ENCODE measurements at places on chromosomes 3 and 15.

- no peak for DNase-seq
Observed at GRCh38 chr3:146387566-146387965, 81.8 kb downstream of the PLSCR2 start.

DNA sequence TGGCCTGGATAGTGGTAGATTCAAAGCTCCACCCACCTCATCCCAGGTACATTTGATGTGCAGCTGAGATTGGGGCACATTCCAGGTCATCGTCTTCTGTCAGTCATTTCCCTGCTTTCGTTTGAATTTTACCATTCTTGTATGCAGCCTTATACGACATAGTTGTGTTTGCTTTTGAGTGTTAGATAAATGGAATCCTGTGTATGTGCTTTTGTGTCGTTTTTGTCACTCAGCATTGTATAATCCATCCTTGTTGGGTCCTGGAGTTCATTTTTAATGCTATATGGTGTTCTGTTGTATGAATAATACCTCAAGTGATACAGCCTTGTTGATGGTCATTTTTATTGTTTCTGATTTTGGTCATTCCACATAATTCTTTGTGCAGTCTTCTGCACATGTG, 7.3 kb downstream of the RCCD1 start:
- DNase-seq = no peak

DNA sequence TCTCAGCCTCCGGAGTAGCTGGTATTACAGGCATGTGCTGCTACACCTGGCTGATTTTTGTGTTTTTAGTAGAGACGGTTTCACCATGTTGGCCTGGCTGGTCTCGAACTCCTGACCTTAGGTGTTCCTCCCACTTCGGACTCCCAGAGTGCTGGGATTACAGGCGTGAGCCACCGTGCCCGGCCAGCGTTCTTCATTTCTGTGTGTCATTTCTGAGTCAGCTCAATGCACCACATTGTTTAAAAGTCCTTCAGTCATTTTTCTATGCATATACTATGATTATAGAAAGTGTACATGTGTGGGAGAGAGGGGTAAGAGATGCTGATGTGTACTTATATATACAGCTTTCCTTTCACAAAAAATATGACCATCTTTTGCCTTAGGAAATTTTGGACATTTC, 2.1 kb downstream of the QTRT2 start:
- no peak for DNase-seq

DNA sequence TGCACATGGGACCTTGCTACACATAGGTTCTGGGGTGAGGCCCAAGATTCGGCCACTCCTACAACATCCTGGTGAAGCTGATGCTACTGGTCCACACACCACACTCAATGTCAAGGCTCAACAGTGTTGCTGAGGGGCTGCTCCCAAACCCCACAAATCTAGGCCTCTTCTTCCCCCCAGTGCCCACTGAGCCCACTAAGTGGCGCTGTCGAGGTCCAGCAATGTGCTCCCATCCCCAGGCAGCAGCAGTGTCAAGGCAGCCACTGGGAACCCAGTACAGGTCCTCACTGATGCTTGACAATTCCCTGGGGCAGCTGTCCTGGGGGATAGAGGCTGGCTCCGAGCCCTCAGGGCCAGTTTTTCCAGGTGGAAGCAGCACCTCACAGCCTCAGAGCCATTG, 21.5 kb downstream of the SCN5A start:
- no peak for DNase-seq

- DNase-seq = no peak
Observed at GRCh38 chr15:33729653-33730052, 238.6 kb upstream of the CHRM5 start.

DNA sequence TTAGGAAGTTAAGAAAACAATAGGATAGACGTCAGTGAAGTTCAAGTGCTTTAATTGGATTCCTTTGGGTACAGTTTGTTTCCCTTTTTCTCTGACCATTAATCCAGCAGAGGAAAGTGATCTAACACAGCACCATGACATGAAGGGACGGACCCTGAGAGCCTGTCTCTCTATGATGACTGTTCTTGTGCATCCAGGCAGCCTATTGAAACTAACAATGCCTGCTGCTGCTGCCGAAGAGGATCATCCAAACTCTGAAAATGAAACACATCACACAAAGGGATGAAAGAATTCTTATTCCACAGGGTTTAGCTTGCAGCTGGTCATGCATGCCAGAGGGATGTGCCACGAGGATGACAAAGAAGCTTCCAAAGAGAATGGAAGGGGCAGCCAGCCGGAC, 75.5 kb downstream of the ZBTB20 start:
- no peak for DNase-seq

DNA sequence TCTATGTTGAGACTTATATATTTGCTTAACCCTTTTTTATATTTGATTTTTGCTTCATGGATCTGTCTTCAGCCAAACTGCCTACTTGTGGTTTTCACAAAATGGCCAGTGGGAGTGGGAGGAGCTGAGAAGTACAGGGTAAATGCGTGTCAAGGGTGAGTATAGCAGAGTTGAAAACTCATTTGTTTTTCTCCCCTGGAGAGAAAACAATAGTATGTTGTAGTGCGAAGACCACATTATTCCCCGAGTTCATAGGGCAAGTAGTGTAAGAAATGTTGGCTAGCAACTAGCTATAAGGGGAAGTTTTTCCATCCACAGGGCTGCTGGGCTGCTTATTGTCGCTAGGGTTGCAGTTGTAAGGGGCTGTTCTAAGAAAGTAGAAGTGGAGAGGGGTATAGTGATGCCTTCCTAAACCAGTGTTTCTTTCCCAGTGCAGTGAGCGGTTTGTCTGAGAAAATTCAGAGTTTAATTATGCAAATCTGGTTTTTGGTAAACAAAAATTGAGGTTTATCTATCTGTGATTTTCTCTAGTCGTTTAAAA, 153.8 kb upstream of the AZI2 start:
- no peak for DNase-seq

DNA sequence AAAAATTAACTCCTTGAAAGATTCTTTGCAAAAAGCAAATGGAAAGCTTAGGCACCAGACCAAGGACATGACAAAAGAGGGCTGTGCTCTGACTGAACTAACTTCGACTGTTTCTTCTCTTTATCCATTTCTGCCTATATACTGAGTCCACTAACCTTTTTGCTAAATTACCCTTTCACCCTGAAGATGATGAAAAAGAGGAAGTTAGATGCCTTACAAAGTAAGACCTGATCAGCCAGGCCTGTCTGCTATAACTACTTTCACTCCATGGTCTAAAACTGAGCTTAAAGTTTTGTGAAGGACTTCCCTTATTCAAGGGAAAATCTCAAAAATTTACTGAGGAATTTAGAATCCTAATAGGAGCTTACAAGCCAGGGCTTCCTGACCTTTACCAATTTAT, 6.2 kb upstream of the IGSF10 start:
- DNase-seq = no peak

DNA sequence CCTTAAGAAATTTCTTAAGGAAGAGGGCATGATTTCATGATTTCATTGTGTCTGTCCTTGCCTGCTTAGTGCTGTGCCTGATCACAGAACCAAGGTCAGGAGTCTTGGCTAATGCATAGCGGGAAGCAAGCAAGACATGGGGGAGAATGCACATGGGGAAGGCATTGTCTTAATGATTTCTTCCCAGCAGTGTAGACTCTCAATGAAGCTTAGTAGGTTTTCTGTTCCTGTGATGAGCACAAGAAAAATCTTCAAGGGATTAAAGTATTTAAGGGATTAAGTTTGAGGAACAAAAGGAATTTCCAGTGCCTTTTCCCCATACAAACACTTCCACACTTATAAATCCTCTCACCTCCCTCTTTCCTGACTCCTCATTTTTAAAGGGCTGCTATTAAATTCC, 46.9 kb upstream of the SEMA6D start:
- no peak for DNase-seq

DNA sequence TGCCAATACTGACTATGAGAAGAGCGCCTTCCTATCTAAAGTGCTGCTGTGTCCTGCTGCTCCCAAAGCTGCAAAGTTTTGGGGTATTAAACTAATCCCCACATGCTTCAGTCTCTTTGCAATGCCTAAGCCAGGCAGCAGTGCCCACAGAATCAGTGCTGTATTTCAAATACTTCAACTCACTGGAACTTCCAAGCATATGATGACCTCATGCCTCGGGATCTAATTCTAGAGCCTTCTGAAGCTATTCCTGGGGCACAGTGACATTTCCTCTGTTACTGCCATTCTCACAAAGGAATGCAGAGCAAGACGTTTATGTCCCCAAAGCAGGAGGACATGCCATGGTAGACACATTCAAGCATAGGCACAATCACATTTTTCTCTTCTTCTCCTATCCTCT, 78.5 kb downstream of the CD200 start:
- no peak for DNase-seq

- DNase-seq = no peak
Observed at GRCh38 chr3:30113906-30114305, 492.5 kb upstream of the TGFBR2 start.

- no peak for DNase-seq
Observed at GRCh38 chr3:31294430-31295149, 238.1 kb upstream of the STT3B start.

- DNase-seq = no peak
Observed at GRCh38 chr15:69627548-69628158, 175.0 kb downstream of the RPLP1 start.

GRCh38 chr3:169196789-169197188, 466.7 kb downstream of the MECOM start:
- DNase-seq = no peak

DNA sequence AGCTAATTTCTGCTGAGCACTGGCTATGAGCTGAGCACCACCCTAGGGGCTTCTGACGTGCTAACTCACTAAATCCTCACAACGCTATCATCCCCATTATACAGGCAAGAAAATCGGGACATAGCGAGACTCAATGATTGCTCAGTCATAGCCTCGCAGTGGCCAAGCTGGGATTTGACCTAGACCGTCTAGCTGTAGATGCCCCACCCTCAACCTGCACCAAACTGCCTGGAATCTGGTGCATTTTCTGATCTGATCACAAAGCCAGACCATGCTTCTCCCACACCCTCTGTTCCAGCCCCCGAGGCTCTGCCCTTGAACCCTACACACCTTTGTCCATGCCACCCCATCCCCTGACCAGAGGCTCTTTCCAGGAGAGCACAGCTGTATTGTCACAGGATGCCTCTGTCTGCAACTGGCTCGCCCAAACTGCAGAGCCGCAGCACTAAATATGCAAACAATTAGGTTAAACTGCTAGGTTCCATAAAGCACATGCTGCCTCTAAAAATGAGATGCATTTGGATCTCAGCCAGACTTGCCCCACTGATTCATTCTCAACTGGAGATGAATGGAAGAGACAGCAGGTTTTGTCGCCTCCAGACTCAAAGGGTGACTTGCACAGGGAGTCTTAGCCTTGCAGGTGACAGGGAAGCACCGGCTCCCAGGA, 95.2 kb downstream of the NUP210 start:
- DNase-seq = no peak

DNA sequence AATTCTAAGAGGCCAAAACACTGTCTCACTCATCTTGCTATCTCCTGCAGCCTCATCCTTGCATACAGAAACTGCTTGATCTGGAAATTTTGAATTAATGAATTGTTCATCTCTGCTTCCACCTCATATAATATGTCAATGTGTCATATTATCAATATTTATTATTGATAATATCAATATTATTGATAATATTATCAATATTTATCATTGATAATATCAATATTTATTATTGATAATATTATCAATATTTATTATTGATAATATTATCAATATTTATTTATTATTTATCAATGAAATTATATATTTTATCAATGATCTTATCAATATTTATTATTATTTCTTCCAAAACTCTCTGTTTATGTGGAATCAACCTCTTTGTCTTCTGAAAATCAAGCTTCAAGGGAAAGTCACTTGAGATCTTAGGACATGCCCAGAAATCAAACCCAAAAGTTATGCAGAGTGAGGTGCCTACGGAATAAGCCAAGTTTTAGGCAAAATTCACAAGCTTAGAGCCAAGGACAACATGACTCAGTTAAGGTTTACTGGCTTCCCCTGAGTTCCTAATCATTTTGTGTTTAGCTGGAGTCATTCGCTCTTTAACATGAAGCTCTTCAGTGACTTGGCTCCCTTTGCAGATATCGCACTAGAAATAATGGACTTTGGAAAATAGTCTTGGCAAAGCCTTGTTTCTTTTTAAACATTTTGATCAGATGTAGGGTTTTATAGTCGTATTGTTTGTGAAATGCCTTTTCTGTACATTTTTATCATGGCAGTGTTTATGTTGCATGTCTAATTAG, 297.1 kb upstream of the RARB start:
- DNase-seq = no peak

DNA sequence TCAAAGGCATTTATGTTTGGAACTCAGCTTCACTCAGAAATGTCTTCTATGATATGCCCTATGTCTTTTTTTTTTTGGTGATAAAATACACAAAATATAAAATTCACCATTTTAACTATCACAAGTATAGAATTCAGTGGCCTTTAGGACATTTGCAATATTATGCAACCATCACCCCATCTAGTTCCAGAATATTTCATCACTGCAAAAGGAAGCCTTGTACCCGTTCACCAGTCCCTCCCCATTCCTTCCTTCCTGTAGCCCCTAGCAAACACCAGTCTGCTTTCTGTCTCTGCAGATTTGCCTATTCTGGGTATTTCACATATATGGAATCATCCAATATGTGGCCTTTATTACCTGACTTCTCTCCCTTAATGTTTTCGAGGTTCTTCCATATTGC, 134.8 kb downstream of the ADAMTS9 start:
- no peak for DNase-seq

DNA sequence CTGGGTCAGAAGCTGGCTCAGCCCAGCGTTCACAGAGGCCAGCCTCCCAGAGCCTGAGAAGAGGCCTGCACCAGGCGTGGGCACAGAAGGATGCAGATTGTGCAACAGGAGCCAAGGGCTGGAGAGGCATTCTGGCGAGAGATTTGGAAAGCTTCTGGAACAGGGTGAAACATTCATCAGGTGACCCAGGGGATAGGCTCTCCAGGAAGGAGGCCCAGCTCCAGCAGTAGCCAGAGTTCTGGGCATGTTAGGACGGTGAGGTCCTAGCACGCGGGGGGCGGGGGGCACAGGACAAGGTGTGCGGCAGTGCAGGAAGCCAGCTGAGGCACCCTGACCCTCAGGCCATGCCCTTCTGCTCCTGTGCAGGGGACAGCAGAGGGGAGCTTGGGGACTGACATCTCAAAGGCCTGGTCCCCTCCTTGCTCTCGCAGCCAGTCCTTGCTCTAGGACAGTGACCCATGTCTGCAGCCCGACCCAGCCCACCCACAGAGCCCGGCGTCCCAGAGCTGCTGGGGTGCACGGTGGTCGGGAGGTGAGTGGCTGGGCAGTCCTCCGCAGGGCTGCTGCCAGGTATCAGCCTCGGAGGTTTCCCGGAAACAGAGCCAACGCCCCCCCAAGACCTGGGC, 111.7 kb upstream of the KLF13 start:
- no peak for DNase-seq

- DNase-seq = no peak
Observed at GRCh38 chr15:84961707-84962106, 19.9 kb upstream of the PDE8A start.

DNA sequence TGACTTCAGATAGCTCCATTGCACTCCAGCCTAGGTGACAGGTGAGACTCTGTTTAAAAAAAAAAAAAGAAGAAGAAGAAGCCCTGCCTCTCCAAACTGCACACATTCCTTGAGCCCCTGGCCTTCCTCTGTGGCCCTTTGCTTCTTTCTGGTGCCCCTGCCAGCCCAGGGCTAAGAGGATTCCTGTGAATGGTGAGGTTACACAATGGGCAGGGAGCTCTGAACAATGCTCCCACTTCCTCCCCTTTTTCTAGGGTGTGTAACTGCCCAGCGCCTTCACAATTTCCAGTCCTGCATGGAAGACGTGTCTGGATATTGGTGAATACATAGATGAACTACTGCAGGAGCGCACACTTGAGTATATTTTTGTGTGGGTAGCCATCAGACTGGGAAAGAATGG, 3.6 kb upstream of the AMOTL2 start:
- DNase-seq = no peak

GRCh38 chr3:39234651-39235050, 42.3 kb upstream of the XIRP1 start:
- DNase-seq = no peak

GRCh38 chr15:70053001-70053715, 44.6 kb downstream of the TLE3 start:
- no peak for DNase-seq
